ENCODE measurements at places on chromosomes 6 and 20. TPM values are rescaled to one million over a fixed set of nuclear protein-coding genes. Genes with fewer than 3 reads are reported as not detected.
A peak's percentile ranks its signal among the peaks of the same experiment; 100 is the strongest.

- no peak for DNase-seq
Observed at GRCh38 chr6:151067684-151068596, 171.8 kb upstream of the AKAP12 start.

DNA sequence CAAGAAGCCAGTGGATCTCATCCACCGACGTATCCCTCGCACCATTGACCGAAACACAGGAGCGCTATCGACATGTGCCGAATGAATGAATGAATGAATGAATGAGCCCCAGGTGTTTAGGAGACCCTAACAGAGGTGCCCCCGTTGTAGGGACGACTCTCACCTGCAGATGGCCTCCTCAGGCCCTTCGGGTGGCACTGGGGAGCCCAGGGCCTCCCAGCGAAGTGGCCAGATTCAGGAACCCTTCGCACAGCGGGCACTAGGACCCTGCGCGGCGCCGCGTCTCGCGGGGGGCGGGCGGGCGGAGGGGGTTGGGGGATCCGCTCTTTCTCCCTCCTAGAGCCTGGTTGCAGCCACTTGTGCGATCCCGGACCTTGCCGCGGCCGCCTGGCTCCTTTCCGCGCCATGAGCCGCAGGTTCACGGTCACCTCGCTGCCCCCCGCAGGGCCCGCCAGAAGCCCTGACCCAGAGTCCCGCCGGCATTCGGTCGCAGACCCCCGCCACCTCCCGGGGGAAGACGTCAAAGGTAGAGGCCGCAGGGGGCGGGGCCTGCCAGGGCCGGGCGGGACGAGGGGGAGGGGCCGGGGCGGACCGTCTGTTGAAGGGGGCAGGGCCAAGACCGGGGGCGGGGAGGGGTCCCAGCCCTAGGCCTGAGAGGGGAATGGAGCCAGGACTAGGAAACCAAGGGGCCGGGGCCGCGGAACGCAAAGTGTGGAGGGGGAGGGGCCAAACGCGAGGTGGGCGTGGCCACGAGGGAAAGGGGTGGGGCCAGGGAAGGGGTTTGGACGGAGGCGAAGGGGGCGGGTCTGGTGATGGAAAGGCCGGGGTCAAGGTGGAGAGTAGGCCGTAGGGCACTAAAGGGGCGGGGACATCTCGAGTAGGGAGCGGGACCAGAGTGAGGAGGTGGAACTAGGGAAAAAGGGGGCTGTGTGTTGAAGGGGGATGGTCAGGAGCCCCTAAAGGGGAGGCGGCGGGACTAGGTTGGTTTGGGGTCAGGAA lies 7.4 kb upstream of the SLC12A5 start:
- peak; percentile 61 for DNase-seq

GRCh38 chr20:57683881-57684807 lies 25.7 kb downstream of the PMEPA1 start:
- no peak for DNase-seq

- no peak for DNase-seq
Observed at GRCh38 chr6:166861961-166862286, 94.4 kb downstream of the RNASET2 start.

- DNase-seq = no peak
Observed at GRCh38 chr6:90382760-90383159, 86.1 kb upstream of the BACH2 start.

OXT gene
- not detected for total RNA-seq

- no peak for DNase-seq
Observed at GRCh38 chr6:125192610-125192930, 39.0 kb downstream of the TPD52L1 start.

DNA sequence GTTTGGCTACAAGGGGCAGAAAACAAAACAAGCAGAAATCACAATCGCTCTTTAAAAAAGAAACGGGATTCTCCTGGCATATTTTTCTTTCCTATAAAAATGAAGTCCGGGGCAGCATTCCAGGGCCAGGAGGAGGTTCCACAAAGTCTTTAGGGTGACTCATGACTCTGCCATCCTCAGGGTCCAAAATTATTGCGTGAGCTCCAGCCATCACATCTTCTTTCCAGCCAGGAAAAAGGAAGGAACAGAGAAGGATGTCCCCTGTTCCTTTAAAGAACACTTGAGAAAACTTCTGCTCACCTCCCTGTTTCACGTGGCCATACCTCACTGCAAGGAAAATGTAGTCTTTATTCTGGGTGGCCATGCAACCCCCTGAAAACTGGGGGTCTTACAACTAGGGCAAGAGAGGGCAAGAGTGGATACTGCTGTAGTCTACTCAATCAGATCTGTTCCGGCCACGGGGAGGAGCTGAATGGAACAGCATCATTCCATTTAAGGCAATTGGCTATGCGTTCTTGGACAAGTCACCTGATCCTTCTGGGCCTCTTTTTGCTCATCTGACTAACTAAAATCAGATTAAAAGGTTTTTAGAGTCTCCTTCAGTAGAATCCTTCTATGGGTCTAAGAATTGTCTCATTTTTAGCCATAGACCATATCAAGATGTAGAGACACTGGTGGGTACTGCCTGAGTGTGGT lies 49.4 kb downstream of the CTCFL start:
- no peak for DNase-seq

GRCh38 chr6:40599555-40599954 lies 12.4 kb upstream of the LRFN2 start:
- no peak for DNase-seq

DNA sequence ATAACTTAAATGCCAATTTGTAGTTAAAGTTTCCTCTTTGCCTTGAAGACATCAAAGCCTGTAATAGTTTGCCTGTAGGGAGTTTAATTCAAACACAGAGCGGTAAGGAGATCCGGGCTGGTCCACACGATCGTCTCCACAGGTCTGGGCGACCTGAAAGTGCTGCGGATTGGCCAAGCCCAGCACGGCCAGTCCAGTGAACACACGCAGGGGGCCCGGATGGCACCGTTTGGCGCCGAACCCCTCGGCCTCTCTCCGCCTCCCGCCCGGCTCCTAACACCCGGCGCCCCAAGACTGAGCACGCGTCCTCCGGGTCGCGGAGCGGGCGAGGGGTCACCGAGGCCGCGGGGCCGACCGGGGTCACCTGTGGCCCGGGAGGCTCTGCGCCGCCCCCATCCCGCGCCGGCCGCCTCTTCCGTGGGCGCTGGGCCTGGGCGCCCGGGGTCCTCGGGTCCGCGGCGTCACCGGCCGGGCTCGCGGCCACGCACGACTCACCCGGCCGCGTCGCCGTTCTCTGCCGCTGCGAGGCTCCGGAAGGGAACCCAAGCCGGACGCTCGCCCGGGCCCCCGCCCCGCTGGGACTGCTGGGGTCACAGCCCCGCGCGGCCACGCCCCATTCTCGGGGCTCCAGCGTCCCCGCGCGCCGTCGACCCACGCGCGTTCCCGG lies 481 bp downstream of the SERPINB6 start:
- peak; percentile 70 for DNase-seq

SLC17A3 gene
- 0.55 TPM for total RNA-seq

DNA sequence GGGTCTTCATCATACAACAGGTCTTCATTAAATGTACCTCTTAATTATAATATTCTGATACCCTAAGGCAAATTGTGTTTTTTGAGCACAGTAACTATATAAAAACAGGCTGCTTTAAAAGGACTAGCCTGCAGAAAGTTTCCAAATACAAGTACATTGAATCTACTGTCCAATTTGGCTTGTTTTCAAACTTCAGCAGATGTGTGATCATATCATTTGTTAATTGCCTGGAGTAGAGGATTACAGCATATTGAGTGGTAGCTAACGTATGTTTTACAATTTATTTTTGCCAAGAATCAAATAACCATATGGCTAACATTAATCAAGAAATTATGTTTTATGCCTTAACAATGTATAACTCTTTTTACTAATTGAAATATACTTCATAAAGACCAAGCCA lies 12.6 kb downstream of the TINAG start:
- no peak for DNase-seq

DNA sequence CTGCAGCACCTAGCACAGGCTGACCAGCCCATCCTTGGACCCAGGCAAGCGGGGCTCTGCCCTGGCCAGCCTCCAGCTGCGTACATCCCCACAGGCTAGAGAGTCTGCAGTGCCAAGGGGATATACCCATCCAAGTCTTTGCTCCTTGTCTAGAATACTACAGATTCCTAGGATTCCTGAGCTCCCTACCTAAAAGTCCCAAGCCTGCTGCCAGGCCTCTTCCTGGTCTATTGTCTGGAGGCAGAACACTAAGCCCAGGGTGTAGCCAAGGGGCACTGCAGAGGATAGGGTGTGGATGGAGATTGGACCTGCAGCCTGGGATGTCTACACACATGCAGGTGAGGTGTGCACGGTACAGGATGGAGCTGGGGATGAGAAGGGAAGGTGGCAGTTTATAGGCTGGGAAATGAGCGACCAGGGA lies 90.0 kb upstream of the SIRPA start:
- no peak for DNase-seq

GRCh38 chr6:132388291-132388690 lies 13.0 kb downstream of the MOXD1 start:
- DNase-seq = no peak

GTSF1L gene
- total RNA-seq = not detected

GRCh38 chr6:155493026-155493693 lies 37.5 kb upstream of the NOX3 start:
- no peak for DNase-seq

VWA7 gene
- total RNA-seq = 6.4 TPM

DNA sequence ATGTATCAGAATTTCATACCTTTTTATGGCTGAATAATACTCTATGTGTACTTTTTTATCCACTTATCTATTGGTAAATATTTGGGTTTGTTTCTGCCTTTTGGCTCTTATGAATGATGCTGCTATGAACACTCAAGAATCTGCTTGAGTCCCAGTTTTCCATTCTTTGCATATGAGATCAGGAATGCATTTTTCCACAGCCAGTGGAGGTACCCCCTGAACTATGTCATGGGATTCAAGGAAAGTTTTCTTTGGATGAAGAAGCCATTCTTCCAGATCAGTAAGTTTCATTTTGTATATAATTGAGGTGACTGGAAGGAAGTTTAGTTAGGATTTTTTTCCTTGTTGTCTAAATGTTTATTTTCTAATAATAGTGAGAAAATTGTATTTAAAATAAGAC lies 40.9 kb downstream of the NKX2-4 start:
- DNase-seq = no peak

- DNase-seq = peak; percentile 80
Observed at GRCh38 chr6:158803733-158804143, 15.4 kb downstream of the EZR start.

- no peak for DNase-seq
Observed at GRCh38 chr6:43386492-43386891, 17.0 kb upstream of the ZNF318 start.

GRCh38 chr20:39605908-39606307 lies 643.8 kb downstream of the DHX35 start:
- DNase-seq = no peak

GRCh38 chr6:78670802-78671201 lies 196.5 kb upstream of the IRAK1BP1 start:
- DNase-seq = no peak

DNA sequence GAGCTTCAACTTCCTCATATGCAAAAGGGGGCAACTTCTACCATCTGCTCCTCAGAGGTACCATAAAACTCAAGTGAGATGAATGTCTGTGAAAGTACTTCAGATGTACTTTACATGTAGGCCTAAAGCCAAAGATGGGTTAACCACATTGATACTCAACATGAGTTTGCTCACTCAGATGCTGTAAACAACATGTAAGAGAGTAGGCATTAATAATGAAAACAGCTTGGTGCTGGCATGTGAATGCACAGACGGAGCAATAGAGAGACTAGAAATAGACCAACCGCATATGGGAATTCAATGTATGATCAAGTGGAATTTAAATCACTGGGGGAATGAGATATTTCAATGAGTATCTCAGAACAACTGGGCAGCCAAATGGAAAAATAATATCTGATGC lies 143.8 kb upstream of the CDYL start:
- DNase-seq = no peak

DNA sequence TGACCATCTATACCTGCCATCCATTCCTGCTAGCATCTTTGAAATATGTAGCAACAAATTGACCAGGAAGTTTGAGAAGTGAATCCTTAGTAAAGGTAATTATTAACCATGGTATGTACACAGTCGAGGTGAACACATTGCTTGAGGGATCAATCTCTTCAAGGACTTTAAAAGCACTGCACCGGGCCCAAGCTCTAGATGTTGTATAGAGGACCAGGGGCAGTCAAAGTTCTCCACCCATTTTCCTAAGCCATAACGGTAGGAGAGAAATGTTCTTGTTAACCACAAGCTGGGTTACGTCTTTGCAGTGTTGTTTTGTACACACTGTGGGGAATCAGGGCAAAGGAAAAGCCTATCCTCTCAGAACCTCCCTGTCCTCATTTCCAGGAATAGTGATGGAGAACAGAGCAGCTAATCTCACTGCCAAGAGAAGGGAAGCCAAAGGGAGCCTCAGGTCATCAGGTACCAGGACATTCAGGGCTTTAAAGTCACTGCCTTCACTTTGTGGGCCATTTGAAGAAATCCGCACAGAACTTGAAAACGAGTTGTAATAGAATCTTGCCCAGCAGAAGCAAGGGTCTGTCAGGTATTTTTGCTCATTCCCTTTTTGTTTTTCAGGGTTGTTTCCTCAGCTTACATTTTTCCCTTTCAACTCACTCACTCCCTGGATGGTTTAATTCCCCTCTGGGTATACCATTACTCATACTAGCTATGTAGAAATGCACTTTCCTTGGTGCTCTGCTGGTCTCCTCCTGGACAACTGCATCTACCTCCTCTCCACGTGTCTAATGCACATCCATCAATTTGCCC lies 5.3 kb upstream of the PM20D2 start:
- no peak for DNase-seq

DNA sequence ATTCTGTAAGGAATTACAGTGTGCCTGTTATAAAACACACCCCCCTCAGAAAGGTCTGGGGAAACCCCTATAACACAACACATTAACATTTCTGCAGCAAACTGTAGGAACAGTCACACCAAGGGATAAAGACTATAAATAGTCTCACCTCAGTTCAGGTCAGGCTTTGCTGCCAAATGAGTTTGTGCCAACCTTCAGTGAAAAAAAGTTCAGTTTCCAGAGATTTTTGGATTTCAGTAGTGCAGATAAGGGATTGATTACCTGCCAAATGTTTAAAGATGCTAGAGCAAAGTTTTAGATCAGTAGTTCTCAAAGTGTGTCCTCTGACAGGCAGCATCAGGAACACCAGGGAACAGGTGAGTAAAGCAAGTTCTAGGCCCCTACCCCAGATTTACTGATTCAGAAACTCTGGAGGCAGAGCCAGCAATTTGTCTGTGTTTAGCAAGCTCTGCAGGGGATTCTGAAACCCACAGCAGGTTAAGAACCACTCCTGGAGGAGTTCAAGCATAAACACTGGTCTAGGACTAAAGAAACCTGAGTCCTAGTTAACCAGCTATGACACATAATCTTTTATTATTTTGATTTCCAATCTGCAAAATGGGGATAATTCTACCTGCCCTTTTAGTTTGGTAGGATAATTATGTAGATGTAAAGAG lies 111.0 kb downstream of the RCAN2 start:
- DNase-seq = no peak

DNA sequence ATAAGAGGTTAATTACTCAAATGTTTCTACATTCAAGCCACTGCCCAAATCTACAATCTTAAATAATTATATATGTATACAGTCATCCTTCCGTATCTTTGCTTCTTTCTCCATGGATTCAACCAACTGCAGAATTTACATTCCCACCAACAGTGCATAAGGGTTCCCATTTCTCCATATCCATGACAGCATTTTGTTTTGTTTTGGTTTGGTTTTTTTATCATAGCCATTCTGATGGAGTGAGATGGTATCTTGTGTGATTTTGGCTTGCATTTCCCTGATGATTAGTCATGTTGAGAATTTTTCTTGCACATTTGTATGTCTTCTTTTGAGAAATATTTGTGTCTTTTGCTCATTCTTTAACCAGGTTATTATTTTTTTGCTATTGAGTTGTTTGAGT lies 198.5 kb downstream of the C6orf118 start:
- DNase-seq = no peak

GRCh38 chr6:13522656-13523055 lies 35.3 kb upstream of the GFOD1 start:
- DNase-seq = no peak

OR2H2 gene
- total RNA-seq = not detected

FNDC11 gene
- total RNA-seq = 0.29 TPM

Data from activated CD8-positive, alpha-beta T cell treated with anti-CD3 and anti-CD28 coated beads, Interleukin-2, amount 10 ng/mL, durations not matched to agents 7 days and 5 days (primary cell).